Karpas-422 (cell line): ENCODE measurements at places on chromosomes 3 and 15. TPM values are rescaled to one million over a fixed set of nuclear protein-coding genes. Genes with fewer than 3 reads are reported as not detected.

- H3K4me1 ChIP-seq = no peaks in the 10 kb centered on the region
- no peaks in the 10 kb centered on the region for H3K36me3 ChIP-seq
- no peak overlapping the region for H3K4me3 ChIP-seq
- DNase-seq = no peak
Observed at GRCh38 chr15:58951388-58952007, 18.0 kb upstream of the SLTM start.

GRCh38 chr3:65761446-65762234 is 277.1 kb downstream of the MAGI1 start:
- H3K27me3 ChIP-seq = no peaks in the 10 kb centered on the region
- DNase-seq = no peak
- H3K27ac ChIP-seq = no peak overlapping the region
- no peaks in the 10 kb centered on the region for H3K36me3 ChIP-seq
- H3K4me3 ChIP-seq = no peak overlapping the region

DNA sequence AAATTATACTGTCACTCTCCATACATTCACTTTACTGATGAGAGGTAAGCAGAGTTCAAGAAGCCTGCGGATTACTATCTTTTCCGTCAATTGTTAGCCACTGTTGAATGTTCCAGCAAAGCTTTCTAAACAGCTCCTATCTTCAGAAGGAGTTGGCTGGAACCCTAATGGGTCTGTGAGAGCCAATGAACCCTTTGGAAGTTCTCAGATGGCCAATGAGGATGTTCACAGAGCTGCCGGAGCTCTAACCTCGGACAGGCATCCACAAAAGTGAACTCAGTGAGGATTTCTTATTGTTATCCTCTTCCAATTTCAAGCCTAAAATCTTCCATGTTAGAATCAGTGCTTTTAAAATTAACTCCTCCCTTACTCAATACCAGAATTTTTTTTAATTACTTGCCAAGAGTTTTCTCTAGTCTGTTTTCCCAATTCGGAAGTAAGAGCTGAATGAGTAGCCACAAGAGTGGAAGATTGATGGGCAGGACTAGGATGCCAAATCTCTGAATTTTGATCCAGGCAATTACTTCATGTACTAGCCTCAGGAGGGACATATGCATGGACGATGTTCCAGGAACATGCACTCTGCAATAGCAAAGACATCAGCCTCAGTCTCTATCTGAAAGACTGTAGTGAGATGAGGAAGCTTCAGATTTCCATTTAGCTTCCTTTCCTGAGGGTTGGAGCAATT is 78.1 kb downstream of the AGBL1 start:
- H3K4me1 ChIP-seq = peaks cover 7% of the 10 kb centered on the region
- no peak for DNase-seq
- H3K36me3 ChIP-seq = no peaks in the 10 kb centered on the region
- no peak overlapping the region for H3K27ac ChIP-seq

Gene RPN1
- 164 and 176 TPM in 2 replicates for total RNA-seq
